T-helper 1 cell (primary cell): ENCODE measurements at places on chromosomes 4 and X.

DNA sequence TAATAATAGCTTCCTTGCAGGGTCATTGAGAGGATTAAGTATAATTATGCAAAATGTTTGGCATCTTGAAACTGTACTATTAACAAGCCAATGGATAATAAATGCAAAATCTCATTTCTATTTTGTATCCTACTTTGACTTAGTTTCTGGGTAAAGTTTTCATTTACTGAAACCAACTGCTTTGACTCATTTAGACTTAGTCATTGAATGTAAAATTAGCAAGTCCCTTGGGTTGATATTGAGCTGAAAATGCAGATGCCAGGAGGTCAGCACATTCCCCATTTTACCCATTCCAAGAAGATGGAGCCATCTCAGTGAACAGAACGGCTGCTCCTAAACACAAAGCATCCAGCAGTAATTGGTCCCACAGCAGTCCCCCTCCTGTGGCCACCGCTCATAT, 74.7 kb upstream of the GATB start:
- no peak for DNase-seq

DNA sequence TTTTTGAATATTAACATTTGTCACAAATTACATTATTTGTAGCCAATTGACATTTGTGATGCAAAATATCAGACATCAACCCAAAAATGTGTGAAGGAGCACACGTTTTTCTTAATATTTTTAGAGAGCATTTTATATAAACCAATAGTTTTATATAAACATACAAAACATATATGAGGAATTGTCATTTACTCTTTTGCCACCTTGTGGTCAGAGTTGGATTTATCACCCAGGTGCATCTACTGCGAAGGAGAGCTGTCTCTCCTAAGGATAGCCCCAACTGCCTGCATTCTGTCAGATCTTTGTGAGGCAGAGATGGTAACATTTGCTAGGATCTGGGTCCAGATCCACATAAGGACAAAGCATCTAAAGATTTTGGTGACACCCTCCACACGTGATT, 2.5 kb upstream of the USP27X start:
- DNase-seq: no peak

DNA sequence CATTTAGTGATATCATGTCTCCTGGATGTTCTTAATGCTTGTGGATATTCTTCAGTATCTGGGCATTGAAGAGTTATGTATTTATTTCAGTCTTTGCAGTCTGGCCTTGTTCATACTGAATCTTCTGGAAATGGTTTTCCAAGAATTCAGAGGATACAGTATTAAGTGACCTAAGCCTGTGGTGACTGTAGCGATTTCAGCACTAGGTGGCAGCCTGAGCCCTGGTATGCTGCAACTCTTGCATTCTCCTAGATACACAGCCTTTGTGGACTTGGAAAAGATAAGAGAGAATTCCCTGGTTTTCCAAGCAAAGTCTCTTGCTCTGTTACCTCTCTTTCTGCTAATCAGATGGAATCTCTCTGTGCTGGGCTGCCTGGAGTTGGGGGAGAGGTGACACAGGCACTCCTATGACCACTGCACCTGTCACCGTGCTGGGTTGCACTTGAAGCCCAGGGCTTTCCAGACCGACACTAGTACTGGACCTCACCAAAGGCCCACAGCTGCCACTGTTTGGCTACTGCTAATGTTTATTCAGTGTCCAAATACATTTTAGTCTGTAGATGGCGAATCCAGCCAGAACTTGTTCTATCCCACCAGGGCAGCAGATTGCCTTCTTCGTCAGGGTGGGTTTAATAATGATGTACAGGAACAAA, 19.3 kb upstream of the SPIN2A start:
- DNase-seq: no peak

GRCh38 chr4:6121276-6121850, 79.0 kb downstream of the JAKMIP1 start:
- DNase-seq: no peak

GRCh38 chr4:106502106-106502699, 133.6 kb upstream of the GIMD1 start:
- DNase-seq: no peak

DNA sequence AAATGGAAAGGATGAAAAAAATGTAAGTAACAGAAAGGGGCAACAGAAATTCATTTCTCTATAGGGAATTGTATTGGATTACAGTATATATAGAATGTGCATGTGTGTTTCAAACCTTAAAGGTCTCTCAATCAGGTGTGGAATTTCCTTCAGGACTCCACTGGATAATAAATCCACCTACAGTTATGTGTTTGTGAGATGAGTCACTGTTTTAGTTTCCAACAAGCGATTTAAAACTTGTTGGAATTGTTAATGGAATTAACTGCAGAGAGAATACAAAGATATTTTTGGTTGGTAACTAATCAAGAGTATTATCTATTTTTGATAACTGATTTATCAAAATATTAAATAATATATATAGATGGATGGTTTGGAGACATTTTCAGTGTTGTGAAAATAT, 32.8 kb downstream of the CEP44 start:
- no peak for DNase-seq

DNA sequence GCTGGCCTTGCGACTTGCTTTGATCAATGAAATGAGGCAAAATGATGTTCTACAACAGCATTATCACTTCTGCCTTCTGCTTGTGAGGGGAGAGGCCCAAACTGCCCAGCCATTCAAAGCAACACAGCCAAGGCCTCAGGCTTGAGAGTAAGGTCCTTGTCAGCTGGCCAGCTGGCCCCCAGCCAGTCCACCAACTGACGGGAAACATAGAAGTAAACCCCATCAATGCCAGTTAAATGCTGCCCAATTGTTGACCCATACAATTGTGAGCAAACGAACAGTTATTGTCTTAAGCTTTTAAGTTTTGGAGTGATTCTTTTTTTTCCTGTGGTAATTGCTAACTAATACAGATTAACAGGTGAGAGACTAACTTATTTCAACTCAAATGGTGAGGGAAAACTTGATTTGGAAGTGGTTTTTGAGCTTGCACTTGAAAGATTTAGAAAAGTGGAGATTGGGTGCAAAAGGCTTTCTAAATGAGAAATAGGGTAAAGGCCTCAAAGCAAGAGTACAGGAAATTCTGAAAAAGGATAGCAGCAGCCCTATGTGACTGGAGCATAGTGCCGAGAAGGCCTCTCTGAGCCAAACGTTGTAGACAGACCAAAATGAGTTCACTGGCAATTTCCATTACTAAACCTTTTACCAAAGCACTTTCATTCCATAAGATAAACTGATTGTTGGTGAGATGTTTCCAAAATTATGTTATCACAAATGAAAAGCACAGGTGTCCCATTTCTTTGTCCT, 66.9 kb downstream of the ARHGEF38 start:
- no peak for DNase-seq

DNA sequence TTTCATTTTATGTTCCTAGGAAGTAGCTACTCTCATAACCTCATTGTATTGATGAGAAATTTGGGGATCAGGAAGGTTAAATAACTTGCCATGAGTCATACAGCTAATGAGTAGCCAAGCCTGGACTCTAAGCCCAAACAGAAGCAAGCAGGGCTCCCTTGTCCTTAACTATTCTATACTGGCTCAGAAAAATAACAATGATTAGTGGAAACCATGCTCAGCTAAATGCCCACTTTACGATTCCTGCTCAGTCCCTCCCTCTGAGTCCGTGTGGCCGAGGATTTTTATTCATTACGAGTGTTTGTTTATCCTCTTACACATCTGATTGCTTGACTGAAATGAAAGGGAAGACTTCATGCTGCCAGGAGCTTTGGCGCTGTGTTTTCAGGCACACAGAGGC, 100.9 kb downstream of the SLC34A2 start:
- no peak for DNase-seq

DNA sequence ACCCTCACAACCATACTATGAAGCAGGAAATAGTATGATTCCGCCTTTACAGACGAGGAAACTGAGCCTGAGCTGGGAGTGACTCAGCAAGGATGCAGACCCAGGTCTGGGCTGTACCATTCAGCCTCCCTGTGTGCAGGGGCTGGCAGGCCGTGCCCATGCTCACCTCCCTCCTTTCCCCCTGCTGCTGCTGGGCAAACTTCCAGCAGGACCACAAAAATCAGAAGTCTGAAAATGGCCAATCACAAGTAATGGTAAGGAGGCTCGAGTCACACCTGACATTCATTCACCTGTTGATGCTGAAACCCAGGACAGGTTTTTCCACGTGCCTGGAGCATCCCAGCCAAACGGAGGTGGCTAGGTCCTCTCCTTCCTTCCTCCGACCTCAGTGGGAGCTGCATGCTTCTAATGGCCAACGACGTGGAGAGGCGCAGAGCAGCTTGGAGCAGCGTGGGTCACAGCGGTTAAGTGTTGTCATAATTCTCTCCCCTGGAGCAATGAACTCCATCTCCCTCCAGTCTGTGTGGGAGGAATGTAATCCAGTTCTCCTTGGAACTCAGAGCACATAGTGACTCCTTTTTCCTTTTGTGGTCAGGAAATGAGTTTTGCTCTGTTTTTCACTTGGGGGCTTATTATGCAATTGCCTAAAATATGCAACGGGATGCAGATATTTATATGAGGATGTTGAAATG, 371.7 kb downstream of the BCOR start:
- DNase-seq: no peak

- DNase-seq: no peak
Measured at GRCh38 chrX:39335513-39336235, 534.4 kb downstream of the MID1IP1 start.

GRCh38 chr4:2662598-2662997, 93.5 kb downstream of the TNIP2 start:
- no peak for DNase-seq

DNA sequence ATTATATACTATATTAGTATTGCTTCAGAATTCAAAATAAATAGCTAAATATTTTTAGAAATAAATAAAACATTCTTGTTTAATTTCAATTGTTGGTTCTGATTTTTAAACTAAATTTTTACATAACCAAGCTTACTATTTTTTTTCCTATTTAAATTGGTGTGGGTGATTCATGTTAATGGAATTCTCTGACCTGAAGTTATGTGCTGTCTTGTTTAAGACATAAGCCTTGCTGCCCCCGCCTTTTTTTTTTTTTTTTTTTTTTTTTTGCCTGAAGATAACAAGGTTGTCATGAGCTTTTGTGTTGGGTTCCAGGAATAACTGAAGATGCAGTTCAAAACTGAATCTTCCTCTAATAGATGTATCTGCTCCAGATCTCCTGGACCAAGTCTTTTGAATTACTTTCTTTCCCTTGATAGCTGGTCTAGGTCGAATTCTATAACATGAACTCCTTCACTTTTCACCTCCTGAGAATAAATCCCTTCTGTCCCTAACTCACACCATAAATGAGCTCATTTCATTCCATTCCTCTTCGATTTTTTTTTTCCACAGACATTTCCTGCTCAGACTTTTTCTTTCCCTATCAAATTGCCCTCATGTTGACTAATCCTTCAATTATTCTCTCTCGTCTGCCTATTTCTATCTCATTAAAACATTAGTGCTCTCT, 261.5 kb upstream of the FTHL17 start:
- DNase-seq: no peak

DNA sequence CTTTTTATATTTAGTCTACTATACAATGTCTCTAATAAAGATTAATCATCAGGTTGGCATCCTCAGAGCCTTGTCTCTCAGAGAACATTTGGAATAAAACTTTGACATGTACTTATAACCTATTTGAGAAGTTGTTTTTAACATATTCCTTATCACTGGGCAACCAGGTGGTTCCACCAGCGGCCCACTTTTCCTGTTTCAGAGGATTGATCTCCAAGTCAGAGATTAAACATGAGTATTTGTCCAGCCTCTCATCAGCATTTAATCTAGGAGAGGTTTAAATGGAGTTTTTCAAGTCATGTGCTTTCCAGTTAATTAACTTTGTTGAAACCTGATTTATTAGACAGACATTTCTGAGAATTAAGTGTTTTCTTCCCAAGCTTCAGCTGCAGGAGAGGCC, 345.5 kb downstream of the GRXCR1 start:
- no peak for DNase-seq

DNA sequence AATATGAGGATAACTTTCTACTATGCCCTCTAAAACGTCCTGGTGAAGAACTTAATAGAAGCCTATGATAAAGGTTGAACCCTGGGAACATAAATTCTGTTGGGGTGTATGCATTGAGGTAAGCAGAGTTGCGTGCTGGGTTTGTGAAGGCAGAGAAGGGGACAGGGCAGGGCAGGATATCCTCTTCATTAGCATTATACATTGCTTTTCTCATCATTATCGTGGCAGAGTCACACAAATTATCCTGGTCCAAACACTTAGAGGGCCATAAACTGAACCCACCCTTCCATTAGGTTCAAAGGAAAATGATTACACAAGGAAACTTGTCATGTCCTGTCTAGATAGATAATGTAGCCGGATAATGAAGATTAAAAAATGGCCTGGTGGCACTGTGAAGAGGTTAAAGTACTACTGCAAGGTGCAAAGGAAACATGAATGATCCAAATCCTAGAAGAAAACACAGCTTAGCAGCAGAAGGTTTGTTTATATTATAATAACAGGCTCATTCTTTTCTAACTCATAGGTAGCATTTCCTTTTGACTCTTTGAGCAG, 189.1 kb downstream of the SPCS3 start:
- no peak for DNase-seq

DNA sequence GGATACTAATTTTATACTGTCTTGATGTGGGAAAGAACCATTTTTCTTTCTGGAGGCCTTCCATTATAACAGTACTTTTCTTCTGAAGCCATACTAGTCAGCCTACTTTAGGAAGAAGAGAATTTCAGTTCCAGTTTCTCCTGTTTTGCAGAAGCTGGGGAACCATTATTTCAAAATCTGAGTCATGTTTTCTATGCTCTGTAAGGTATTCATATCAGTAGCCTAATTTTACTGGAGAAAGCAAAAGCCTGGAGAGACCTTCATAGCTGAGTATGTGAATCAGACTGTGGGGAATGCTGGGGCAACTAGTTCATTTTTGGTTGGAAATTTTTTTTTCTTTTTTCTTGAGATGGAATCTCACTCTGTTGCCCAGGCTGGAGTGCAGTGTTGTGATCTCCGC, 22.4 kb downstream of the AFF1 start:
- DNase-seq: no peak

- no peak for DNase-seq
Measured at GRCh38 chrX:47194194-47194787, 662 bp downstream of the UBA1 start.

DNA sequence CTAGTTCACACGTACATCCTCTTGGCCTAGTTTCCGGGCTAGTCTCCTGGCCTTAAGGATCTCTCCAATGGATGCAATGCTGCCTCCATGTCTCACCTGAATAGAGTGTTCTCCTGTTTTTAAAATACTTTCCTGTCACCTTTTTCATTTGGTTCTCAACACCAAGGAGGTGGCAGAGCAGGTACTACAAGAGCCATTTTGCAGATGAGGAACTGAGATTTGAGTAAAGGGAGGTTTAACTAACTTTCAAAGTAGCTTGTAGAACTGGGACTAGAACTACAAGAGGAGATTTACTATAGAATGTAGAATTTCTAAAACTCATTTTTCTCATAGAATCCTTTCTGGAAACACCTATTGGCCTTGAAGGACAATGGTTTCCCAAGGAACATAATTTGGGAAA, 97.6 kb upstream of the AP1S2 start:
- DNase-seq: no peak

GRCh38 chr4:150321113-150321512, 242.9 kb downstream of the DCLK2 start:
- DNase-seq: no peak

GRCh38 chr4:101205916-101206315, 141.4 kb downstream of the PPP3CA start:
- DNase-seq: no peak

GRCh38 chr4:114365591-114365990, 233.0 kb upstream of the UGT8 start:
- DNase-seq: no peak
